ENCODE measurements at places on chromosomes 2 and 18.

DNA sequence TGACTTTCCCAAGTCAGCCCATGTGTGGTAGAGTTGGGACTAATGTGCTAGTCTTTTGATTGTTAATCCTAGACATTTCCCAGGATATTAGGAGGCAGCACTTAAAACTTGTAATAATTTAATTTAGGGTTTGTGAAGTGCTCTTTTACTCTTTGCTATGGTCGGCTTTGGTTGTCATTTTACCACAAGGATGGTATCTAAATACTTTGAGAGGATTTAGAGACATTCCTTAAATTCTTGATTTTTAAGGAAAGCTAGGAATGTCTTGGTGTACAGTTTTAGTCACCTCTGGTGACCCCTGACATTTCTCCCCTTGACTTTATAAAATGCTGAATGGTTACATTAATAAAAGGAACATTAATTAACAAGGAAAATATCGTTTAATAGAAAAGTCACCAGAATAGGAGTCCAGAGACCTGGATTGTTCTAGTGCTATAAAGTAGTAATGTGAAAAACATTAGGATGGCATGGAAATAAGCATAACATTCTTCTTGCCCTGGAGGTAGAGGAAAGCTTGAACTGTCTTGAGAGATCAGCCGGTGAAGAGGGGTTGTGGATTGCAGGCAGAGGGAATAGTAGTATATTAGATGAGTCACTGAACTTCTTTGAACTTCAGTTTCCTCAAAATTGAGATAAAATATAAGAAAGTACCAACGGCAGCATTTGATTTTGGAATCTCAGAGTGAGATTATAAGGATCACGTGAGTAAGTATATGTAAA is 209.2 kb downstream of the MCFD2 start:
- DNase-seq, result no peak

GRCh38 chr2:179613701-179614100 is 247.7 kb downstream of the ZNF385B start:
- no peak for DNase-seq

DNA sequence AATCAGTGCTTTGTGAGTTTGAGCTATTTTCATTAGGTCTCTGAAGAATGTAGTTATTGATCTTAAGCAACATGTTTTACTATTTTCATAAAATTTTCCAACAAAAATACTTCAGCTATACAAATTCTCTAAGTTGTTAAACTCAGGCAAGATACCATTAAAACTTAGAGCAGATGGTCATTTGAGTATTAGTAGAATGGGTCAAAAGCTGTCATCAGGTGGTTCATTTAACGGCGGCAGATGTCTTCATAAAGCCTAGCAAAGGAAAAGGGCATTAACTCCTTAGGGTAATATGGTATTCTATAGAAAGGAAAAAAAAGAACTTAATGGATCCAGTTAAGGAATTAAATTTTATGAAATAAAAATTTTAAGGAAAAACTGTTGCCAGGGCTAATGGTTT is 19.2 kb downstream of the MIB1 start:
- DNase-seq, result no peak

- no peak for DNase-seq
Measured at GRCh38 chr2:112774536-112775285, 9.6 kb downstream of the IL1A start.

DNA sequence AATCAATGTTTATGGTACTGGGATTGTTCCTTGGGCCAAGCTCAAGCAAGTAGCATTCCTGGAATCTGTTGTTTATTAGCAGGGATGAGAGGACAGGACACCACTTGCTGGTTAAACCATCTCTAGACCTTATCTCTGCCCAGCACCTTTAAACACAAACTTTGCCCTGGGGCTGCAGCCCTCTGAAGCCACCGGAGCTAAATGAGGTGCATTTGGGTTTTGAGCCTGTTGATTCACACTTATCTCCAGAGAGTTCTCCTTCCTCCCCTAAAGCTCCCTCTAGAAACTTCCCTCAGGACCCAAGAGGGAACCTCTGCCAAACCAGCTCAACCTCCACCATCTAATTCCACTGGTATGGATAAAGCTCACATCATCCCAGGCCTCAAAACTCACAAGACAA is 94.8 kb upstream of the EPAS1 start:
- no peak for DNase-seq

All from mucosa of gallbladder (tissue), 1 donor.